ENCODE measurements at places on chromosomes 13 and 19.
A peak's percentile ranks its signal among the peaks of the same experiment; 100 is the strongest.

- no peaks in the 10 kb centered on the region for H3K4me1 ChIP-seq
- no peaks in the 10 kb centered on the region for H3K36me3 ChIP-seq
- H3K4me3 ChIP-seq, result no peak overlapping the region
- no peaks in the 10 kb centered on the region for H3K27me3 ChIP-seq
- no peak overlapping the region for H3K27ac ChIP-seq
- DNase-seq, result no peak
Measured at GRCh38 chr19:29485293-29485692, 40.5 kb upstream of the VSTM2B start.

DNA sequence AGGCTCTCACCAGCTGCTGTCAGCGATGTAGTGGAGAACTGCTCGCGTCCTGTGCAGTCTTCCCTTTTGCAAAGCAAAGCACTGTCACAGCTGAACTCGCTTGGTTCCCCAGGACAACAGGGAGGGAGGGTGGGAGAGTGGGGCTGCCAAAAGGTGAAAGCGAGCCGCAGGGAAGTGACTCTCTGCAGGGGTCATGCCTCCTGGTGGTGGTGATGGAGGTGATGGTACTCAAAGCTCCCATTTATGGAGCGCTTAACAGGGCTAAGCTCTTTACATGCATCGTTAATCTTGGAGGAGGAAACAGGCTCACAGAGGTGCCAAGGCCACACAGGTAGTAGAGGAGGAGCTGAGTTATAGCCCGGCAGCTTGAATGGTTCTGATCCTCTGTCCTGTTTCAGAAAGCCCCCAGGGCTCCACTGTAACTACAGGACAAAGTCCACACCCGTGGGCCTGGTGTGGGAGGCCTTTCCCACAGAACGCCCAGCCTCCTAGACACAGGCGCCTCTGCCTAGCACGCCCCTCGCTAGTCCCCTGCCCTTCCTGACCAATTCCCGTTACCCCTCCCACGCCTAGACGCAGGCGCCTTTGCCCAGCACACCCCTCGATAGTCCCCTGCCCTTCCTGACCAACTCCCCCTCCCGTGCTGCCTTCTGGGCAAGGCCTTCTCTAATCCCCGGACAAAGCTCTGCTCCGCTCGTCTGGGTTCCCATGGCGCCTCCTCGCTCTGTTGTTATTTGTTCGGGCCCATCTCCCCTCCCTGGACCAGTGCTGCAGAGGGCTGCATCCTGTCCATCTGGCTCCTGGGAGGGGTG is 10.7 kb downstream of the PPP1R37 start:
- no peaks in the 10 kb centered on the region for H3K27me3 ChIP-seq
- no peak for DNase-seq
- peak overlapping the region; percentile 68 for H3K27ac ChIP-seq
- H3K36me3 ChIP-seq, result no peaks in the 10 kb centered on the region

DNA sequence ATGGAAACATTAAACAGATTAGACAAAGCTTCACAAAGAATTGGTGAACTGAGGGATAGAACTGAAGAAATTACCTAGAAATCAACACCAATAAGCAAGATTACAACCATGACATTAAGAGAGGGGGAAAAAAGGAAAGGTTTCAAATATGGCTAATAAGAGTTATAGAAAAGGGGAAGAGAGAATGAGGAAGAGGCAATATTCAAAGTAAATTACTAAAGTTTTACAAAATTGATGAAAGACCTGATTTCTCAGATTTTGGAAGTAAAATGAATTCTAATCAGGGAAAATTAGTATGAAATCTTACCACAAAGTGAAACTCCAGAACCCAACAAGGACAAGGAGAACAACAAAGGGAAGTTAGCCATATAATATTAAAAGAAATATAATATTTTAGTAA is 187.4 kb downstream of the NBEA start:
- no peaks in the 10 kb centered on the region for H3K4me1 ChIP-seq
- H3K36me3 ChIP-seq, result no peaks in the 10 kb centered on the region
- DNase-seq, result no peak
- no peak overlapping the region for H3K4me3 ChIP-seq
- H3K27ac ChIP-seq, result no peak overlapping the region

GRCh38 chr19:16382775-16383543 is 58.3 kb downstream of the KLF2 start:
- H3K4me3 ChIP-seq, result peak overlapping the region; percentile 44
- peaks cover 37% of the 10 kb centered on the region for H3K4me1 ChIP-seq
- DNase-seq, result peak; percentile 67
- H3K27me3 ChIP-seq, result no peaks in the 10 kb centered on the region
- peaks cover 29% of the 10 kb centered on the region for H3K36me3 ChIP-seq

DNA sequence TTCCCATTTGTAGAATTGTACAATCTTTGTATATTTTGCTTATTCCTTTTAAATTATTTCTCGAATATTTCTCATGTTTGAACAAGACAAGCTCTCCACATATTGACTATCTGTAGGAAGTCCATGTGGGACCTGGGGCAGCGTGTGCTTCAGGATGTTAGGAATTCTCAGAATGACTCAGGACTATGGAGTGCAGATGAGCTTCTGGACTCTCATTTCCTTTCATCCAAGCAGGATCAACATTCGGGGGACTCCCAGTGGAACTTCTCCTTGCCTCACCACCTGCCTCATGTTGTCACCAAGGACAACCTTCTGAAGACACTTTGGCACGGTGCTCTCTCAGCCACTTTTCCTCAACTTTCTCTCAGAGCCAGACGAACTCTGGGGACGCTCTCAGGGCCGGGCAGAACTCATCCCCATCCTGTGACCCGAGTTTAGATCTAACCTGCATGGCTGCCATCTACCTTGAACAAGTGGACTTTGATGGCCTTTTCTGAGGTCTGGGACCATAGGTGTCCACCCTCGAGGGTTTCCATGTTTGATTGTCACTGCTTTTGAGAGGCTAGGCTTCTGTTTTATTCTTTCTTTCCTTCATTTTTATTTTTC is 441.7 kb downstream of the IRS2 start:
- DNase-seq, result no peak
- no peaks in the 10 kb centered on the region for H3K27me3 ChIP-seq
- no peaks in the 10 kb centered on the region for H3K36me3 ChIP-seq
- H3K27ac ChIP-seq, result no peak overlapping the region
- H3K4me1 ChIP-seq, result no peaks in the 10 kb centered on the region
- H3K4me3 ChIP-seq, result no peak overlapping the region

GRCh38 chr13:107650081-107650701 is 565.1 kb downstream of the LIG4 start:
- H3K27me3 ChIP-seq, result no peaks in the 10 kb centered on the region
- no peak overlapping the region for H3K4me3 ChIP-seq
- no peak overlapping the region for H3K27ac ChIP-seq
- no peaks in the 10 kb centered on the region for H3K36me3 ChIP-seq
- DNase-seq, result peak; percentile 24
- no peaks in the 10 kb centered on the region for H3K4me1 ChIP-seq

GRCh38 chr13:97322740-97323342 is 100.7 kb downstream of the MBNL2 start:
- no peaks in the 10 kb centered on the region for H3K27me3 ChIP-seq
- H3K4me3 ChIP-seq, result no peak overlapping the region
- H3K27ac ChIP-seq, result no peak overlapping the region
- H3K36me3 ChIP-seq, result no peaks in the 10 kb centered on the region
- DNase-seq, result no peak

GRCh38 chr13:33205804-33206221 is 79.7 kb downstream of the STARD13 start:
- no peak for DNase-seq
- H3K4me3 ChIP-seq, result no peak overlapping the region

Measured in naive thymus-derived CD4-positive, alpha-beta T cell (primary cell).